ENCODE measurements at places on chromosomes 4 and X. TPM values are rescaled to one million over a fixed set of nuclear protein-coding genes. Genes with fewer than 3 reads are reported as not detected.

DNA sequence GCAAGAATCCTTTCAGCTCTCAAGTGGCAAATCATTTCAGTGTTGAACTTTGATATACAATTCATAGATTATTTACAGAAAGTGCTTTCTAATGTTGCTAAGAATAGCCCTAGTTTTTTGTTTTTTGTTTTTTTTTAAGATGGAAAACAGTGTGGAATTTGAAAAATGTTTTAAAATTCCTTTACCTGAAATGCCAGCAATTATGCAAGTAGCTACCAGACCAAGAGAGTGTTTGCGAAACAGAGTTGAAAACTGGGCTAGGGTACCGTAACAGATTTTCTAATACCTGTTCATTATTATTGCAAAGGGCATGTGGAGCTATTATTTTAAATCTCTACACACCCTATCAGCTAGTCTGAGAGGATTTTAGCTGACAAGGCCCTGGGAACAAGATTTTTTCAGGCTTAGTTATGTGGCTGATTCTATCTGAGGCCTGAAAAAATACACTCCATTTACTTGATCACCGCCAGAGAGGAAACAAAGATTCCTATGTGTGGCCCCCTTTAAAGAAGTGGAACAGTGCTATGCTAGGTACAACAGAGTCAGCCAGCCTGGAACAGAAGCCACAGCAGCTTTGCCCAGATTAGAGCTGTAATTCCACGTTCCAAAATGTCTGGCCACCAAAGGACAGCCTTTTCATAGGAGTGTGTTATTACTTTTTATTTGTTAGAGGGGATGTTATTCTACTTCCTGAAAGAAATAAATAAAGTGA lies 46.9 kb upstream of the SLC39A8 start:
- no peaks in the 10 kb centered on the region for H3K27me3 ChIP-seq
- H3K36me3 ChIP-seq = no peaks in the 10 kb centered on the region

DNA sequence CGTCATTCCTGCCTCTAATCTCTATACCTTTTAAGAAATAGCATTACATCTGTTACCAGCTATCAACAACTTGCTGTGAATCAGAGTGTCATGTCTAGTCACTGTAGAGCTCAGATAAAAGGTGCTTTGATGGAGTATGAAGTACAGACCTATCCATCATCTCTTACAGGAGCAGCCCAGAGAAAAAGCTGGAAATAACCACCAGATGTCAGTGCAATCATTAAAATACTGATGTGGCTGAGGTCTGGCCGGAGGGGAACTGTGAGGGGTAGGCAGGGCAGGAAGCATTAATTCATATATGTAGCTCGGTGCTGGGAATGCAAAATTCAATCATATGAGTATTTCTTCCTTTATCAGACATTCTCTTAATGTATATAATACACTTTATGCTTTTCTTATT lies 100.6 kb downstream of the AKAP4 start:
- no peaks in the 10 kb centered on the region for H3K36me3 ChIP-seq
- H3K4me3 ChIP-seq = no peak overlapping the region
- no peaks in the 10 kb centered on the region for H3K27me3 ChIP-seq
- no peaks in the 10 kb centered on the region for H3K4me1 ChIP-seq
- H3K27ac ChIP-seq = no peak overlapping the region

DNA sequence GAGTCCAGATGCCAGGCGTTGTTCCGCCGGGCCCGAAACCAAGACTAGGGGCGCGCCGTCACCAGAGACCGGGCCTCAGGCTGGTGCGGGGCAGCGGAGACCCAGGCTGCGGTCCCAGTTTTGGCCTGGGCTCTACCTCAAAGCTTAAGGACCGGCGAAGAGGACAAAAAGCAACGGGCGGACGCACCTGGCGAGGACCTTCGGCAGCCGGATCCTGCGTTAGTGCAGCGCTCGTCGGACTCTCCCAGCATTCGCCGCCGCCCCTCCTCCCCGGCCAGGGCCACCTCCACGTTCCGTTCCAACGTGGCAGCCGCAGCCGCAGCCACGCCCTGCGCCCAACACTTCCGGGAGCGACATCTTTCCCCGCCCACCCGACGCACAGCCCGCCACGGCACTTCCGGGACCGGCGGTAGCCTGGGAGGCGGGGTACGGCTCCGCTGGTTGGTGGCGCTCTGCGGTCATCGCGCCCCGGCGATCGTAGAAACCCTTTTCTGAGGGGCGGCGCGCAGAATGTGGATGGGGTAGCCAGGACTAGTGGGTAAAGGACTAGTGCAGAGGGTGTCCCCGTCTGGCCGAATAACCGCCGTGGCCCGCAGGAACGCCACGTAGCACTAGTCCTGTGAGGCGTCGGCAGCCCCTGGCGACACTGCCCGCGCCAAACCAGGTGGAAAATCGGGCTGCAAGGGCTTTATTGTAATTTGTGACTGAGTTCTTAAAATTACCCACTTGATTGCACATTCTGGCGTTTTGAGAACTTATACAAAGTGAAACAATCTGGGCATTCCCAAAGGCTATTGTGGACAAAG lies at the start of gene SEC31A:
SEC31A (minus strand) TSS at position 253 of the 806 bp plus-strand sequence. CDS start 9,217 bp downstream, outside the sequence.
- peaks cover 3% of the 10 kb centered on the region for H3K4me1 ChIP-seq
- H3K27me3 ChIP-seq = no peaks in the 10 kb centered on the region
- H3K27ac ChIP-seq = peak within 1 kb of the TSS; percentile 96
- peak within 1 kb of the TSS; percentile 81 for H3K4me3 ChIP-seq
- H3K36me3 ChIP-seq = no peaks in the 10 kb centered on the region

DNA sequence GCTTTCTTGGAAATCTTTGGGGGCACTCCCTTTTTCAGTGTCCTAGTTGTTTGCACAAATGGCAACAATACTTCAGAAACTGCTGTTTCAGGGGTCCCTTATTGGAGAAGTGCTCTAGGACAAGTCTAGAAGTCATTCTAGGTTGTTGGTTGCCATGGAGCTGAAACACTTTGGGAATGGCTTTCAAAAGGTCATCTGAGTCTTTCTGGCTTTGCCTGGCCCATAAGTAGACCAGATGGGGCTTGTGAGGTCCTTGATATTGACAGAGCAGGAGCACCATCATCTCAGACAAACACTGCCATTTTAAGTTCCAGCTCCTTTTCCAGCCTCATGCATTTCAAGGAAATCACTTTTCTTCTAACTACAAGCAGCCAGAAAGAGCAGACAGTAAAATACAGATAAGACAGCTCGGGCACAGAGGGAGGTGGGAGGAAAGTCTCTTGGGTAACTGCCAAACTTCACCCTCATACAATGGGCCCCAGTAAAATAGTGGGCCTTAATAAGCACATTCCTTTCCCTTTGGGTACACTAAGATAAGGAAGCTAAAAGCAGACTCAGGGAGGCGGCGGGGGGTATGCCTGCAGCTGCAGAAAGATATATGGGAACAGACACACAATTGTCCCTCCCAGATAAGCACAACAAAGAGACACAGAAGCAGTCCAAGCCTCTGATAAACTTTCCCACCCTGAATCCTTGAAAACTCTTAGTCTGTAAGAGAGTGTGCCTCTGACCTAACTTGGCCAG lies 8.5 kb upstream of the NXF3 start:
- H3K27me3 ChIP-seq = peaks cover 18% of the 10 kb centered on the region
- no peak overlapping the region for H3K27ac ChIP-seq
- no peak for DNase-seq

- no peak for DNase-seq
- no peaks in the 10 kb centered on the region for H3K36me3 ChIP-seq
- H3K27ac ChIP-seq = no peak overlapping the region
- no peaks in the 10 kb centered on the region for H3K27me3 ChIP-seq
Measured at GRCh38 chr4:114161809-114162208, 182.4 kb upstream of the ARSJ start.

GRCh38 chr4:61094854-61095598 lies 105.1 kb upstream of the ADGRL3 start:
- DNase-seq = no peak
- H3K4me1 ChIP-seq = no peaks in the 10 kb centered on the region
- no peak overlapping the region for H3K4me3 ChIP-seq
- no peaks in the 10 kb centered on the region for H3K36me3 ChIP-seq

DNA sequence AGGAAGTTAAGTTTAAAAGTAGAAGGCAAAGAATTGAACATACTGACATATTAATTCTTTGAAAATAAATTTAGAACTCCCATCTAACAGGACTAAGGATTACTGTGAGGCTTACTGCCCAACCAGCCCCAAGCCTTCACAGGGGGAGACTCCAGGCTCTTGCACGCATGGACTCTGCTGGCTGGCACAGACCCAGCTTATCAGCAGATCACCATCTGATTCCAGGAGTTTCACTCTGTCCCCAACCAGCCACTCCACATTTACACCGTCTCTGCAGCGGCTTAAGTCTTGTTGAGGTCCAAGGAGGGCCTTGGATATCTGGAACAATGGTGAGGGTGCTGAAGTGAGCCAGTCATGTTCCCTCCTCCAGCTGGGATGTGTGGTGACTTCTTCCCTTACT lies 16.4 kb upstream of the OTUD4 start:
- H3K36me3 ChIP-seq = no peaks in the 10 kb centered on the region
- no peak overlapping the region for H3K4me3 ChIP-seq
- no peak for DNase-seq
- H3K27me3 ChIP-seq = no peaks in the 10 kb centered on the region

GRCh38 chr4:38062776-38063097 lies 102.5 kb downstream of the PTTG2 start:
- H3K4me3 ChIP-seq = no peak overlapping the region
- no peaks in the 10 kb centered on the region for H3K4me1 ChIP-seq
- H3K27me3 ChIP-seq = no peaks in the 10 kb centered on the region
- DNase-seq = no peak
- H3K36me3 ChIP-seq = no peaks in the 10 kb centered on the region

Gene SLC4A4
- total RNA-seq = 1.3 TPM

- H3K4me1 ChIP-seq = no peaks in the 10 kb centered on the region
- H3K27me3 ChIP-seq = no peaks in the 10 kb centered on the region
- no peak overlapping the region for H3K27ac ChIP-seq
- H3K4me3 ChIP-seq = no peak overlapping the region
- no peak for DNase-seq
- H3K36me3 ChIP-seq = peaks cover 2% of the 10 kb centered on the region
Measured at GRCh38 chr4:122171323-122171722, 19.2 kb downstream of the BLTP1 start.

DNA sequence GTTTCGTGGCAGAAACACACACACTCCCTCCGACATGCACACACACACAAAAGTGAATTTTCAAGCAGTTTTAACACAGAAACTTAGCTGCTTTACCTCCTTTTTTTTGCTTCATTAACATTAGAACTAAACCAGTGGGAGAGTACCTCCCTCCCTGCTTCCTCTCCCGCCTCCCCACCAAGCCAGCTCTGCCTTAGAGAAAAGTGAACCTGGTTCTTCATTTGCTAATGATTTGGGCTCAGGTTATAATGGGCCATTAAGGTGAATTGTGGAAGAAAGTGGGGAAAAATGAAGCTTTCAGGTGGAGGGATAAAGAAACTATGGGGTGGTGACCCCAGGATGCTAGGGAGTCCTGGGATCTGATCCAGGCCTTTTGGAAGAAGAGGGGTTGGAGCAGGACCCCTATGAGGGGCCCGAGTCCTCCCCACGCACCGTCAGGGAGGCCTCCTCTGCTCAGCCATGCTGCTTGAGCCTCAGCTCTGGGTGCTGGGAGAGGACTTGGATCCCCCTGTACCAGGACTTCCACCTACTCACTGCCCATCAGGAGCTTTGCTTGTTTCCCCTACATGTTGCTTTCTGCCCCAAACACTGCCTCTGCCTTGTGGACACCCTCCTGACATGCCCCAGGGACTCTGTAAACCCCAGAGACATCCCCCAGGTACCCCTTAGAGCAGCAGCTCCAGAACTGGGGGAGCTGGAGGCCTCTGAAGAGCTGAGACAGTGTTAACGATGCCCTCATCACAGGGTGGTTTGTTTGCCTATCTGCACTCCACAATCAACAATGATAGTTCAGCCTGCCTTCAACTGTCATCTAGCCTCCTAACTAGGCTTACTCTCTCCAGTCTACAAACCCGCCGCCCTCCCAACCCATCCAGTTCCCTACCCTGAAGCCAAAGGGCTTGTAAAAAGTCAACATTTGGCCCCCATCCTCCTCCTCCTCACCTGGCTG lies 6.5 kb upstream of the JADE1 start:
- no peaks in the 10 kb centered on the region for H3K36me3 ChIP-seq
- H3K4me3 ChIP-seq = no peak overlapping the region
- no peak for DNase-seq
- H3K27me3 ChIP-seq = no peaks in the 10 kb centered on the region
- H3K27ac ChIP-seq = no peak overlapping the region

DNA sequence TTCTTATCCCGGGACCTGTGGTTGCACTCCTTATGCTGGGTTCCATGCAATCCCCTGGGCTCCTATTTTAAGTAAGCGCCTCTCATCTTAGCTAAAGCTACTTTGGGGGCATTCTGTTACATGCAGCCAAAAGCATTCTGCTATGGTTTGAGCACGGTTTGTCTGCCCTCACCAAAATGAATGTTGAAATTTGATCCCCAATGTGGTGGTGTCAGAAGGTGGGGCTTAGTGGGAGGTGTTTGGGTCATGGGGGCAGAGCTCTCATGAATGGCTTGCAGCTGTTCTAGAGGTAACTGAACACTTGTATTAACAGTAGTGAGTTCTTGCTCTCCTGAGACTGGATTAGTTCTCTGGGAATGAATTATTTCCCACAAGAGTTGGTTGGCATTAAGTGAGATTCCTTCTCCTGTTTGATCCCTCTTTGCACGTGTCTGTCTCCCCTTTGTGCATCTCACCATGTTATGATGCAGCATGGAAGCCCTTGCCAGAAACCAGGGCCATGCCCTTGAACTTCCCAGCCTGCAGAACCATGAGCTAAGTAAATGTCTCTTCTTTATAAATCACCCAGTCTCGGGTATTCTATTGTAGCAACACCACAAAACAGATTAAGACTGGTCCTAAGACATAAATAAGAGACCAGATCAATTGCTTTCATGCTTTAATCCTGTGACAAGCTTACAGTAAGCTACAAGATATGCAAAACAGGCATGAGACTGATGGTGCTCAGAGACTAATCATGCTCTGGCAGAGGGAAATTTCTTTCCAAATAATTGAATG lies 141.8 kb downstream of the TSPAN5 start:
- H3K4me1 ChIP-seq = no peaks in the 10 kb centered on the region
- no peak for DNase-seq
- no peak overlapping the region for H3K27ac ChIP-seq
- no peak overlapping the region for H3K4me3 ChIP-seq

Gene FAM53A
- 3.7 TPM for total RNA-seq

- no peak for DNase-seq
- no peaks in the 10 kb centered on the region for H3K27me3 ChIP-seq
- H3K4me1 ChIP-seq = no peaks in the 10 kb centered on the region
- H3K36me3 ChIP-seq = no peaks in the 10 kb centered on the region
- no peak overlapping the region for H3K27ac ChIP-seq
Measured at GRCh38 chr4:61753739-61754138, 553.6 kb downstream of the ADGRL3 start.

GRCh38 chr4:24781999-24782745 lies 13.2 kb upstream of the SOD3 start:
- H3K4me3 ChIP-seq = no peak overlapping the region
- DNase-seq = no peak

GRCh38 chrX:116417214-116417613 lies 19.2 kb upstream of the SLC6A14 start:
- DNase-seq = peak; percentile 18
- no peak overlapping the region for H3K27ac ChIP-seq
- H3K36me3 ChIP-seq = no peaks in the 10 kb centered on the region

Gene PTTG2
- total RNA-seq = 1.3 TPM

GRCh38 chrX:130738638-130739195 lies 164.3 kb downstream of the ENOX2 start:
- H3K4me3 ChIP-seq = no peak overlapping the region
- no peak overlapping the region for H3K27ac ChIP-seq
- no peaks in the 10 kb centered on the region for H3K36me3 ChIP-seq
- DNase-seq = no peak
- peaks cover 16% of the 10 kb centered on the region for H3K27me3 ChIP-seq

- no peak for DNase-seq
- peaks cover 7% of the 10 kb centered on the region for H3K36me3 ChIP-seq
- H3K27ac ChIP-seq = no peak overlapping the region
Measured at GRCh38 chr4:151104621-151105020, 5.2 kb downstream of the RPS3A start.

Gene KDR
- 64.2 TPM for total RNA-seq

Gene ZDHHC15
- 2.6 TPM for total RNA-seq
